ENCODE measurements at places on chromosomes 4 and X. TPM values are rescaled to one million over a fixed set of nuclear protein-coding genes. Genes with fewer than 3 reads are reported as not detected.

DNA sequence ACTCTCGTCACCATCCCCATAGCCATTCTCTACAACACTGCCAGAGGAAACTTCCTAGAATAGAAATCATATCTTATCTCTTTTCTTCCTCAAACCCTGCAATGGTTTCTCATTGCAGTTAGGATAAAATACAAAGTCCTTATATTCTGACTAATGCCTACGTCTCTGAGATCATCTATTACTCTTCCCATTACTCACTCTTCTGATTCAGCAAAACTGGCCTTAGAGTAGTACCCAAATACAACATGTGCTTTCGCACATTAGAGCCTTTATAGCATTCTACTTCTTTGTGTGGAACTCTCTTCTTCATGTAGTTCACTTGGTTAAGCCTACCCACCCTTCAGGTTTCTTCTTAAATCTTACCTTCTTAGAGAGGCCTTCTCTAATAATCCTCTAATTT lies 28.0 kb downstream of the LHFPL1 start:
- DNase-seq, result no peak

The ATP8A1 gene
- 0.97 TPM for total RNA-seq

GRCh38 chr4:133059117-133059516 lies 90.0 kb upstream of the PCDH10 start:
- no peak for DNase-seq

GRCh38 chrX:17680732-17681413 lies 56.4 kb upstream of the SCML1 start:
- peak; percentile 3 for DNase-seq

GRCh38 chr4:68765876-68766275 lies 49.9 kb upstream of the UGT2B10 start:
- no peak for DNase-seq
